ENCODE measurements at places on chromosomes 11 and 22.
A peak's percentile ranks its signal among the peaks of the same experiment; 100 is the strongest.

DNA sequence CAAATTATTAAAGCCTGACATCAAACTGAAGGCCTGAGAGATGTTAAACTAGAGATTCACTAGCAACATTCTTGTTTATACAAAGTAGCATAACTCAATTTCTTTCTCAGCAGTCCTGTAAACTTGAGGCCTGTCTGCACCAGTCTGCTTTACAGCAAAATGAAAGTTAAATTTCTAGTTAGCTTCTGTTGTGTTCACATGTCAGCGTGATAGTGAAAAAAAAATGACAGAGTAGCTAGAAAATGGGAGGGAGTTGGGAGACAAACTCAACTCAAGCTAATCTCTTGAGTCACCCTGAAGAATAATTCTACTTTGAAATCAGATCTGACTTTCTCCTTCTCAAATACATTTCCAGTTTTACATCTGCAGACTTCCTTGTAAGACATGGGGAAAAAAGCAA is 6.5 kb downstream of the RBFOX2 start:
- no peak for DNase-seq

DNA sequence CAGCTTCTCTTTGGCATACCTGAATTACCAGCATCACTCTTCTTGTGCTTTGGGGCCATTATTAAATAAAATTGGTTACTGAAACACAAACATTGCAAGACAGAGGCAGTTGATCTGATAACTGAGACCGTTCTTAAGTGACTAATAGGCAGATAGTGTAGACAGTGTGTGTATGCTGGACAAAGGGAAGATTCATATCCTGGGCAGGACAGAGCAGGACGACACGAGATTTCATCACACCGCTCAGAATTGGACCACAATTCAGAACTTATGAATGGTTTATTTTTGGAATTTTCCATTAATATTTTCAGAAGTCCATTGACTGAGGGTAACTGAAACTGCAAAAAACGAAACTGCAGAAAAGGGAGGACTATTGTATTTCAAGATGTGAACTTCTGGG is 68.6 kb downstream of the LDLRAD3 start:
- DNase-seq: no peak

DNA sequence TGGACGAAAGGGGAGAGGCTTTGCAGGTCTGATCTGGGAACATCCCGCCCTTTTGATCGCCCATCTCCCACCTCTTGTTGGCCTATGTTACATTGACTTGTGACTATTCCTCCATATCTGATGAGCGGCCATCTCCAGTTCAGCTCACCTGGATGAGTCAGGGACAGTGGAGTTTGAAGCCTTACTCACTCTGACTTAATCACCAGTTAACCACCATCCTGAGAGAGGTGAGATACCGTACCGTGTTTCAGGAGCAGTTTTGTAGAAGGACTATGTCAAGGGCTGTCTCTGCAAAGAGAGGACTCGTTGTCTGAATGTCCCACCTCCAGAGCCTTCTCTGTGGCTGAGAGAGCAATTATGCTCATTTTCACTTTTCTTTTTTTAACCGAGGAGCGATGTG is 771.7 kb downstream of the NTM start:
- no peak for DNase-seq

GRCh38 chr22:49825944-49826602 is 1.6 kb downstream of the BRD1 start:
- peak; percentile 66 for DNase-seq

- DNase-seq: no peak
Measured at GRCh38 chr11:2447253-2447950, 2.6 kb downstream of the KCNQ1 start.

DNA sequence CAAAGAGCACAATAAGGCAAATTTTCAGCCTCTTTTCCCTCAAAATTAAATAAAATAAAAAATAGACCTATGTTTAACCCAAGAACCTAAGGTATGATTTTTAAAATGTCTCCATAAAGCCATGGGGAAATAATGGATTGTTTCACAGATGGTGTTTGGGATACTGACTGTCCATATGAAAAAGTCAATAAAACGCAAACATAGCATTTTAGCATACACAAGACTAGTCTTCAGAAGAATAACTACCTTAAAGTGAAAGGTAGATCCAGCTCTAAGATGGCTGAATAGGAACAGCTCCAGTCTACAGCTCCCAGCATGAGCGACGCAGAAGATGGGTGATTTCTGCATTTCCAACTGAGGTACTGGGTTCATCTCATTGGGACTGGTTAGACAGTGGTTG is 16.1 kb downstream of the PTH start:
- no peak for DNase-seq

- DNase-seq: no peak
Measured at GRCh38 chr11:19344661-19345518, 104.1 kb upstream of the E2F8 start.

GRCh38 chr11:97685695-97686094 is 1295.9 kb downstream of the JRKL start:
- no peak for DNase-seq

GRCh38 chr11:10502065-10502680 is 38.8 kb downstream of the RNF141 start:
- no peak for DNase-seq

- DNase-seq: peak; percentile 7
Measured at GRCh38 chr11:102664001-102664752, 39.0 kb upstream of the MMP20 start.

GRCh38 chr11:115364896-115365295 is 139.3 kb downstream of the CADM1 start:
- no peak for DNase-seq

DNA sequence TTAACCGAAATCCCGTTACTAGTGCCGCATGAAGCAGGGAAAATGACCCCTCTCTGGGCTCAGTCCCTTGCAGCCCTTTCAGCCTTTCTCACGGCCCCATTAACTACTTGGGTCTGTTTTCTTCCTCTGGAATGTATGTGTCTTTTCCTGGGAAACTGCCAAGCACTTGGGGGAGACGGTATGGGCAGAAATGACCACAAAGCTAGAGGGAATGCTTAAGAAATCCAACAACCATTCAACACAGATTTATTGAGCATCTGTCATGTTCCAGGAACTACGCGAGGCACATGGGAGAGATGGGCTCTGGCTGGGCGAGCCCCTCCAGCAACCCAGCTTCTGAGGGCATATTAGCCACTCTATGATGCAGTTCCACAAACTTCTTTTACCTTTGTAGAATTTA is 462.6 kb downstream of the BUD13 start:
- DNase-seq: no peak

DNA sequence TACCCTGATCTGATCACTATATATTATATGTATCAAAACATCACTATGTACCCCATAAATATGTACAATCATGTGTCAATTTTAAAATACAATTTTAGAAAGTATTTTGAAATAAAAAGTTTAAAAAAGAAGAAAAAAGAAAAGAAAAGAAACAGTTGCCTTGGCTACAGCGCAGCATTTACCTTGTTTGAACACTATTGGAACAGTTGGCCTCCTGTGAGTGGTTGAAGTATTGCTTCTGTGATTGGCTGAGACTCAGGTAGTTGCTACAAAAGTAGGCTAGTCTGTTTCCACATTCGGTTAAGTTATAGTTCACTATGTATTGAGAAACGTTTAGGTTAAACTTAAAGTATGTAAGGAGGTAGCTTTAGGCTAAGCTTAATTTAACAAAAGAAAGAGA is 7.9 kb upstream of the DTX4 start:
- no peak for DNase-seq

DNA sequence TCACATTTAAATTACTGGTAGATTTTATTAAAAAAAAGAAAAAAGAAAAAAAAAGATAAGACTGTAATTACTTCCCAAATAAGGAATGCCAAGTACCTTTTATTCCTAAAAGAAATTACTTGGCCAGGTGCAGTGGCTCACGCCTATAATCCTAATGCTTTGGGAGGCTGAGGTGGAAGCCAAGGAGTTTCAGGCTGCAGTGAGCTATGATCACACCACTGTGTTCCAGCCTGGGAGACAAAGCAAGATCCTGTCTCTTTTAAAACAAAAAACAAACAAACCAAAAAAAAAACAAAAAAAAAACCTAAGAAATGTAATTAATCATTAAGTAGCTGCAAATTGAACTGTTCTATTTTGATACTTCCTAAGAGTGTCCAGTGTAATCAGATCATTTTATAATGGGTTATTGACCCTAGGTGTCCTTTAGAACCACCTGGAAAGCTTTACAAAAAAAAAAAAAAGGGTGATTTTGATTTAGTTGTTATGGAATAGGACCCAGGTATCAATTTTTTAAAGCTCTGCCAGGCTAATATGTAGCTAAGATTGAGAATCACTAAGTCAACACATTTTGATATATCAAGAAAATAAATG is 10.8 kb downstream of the LIN7C start:
- DNase-seq: no peak

DNA sequence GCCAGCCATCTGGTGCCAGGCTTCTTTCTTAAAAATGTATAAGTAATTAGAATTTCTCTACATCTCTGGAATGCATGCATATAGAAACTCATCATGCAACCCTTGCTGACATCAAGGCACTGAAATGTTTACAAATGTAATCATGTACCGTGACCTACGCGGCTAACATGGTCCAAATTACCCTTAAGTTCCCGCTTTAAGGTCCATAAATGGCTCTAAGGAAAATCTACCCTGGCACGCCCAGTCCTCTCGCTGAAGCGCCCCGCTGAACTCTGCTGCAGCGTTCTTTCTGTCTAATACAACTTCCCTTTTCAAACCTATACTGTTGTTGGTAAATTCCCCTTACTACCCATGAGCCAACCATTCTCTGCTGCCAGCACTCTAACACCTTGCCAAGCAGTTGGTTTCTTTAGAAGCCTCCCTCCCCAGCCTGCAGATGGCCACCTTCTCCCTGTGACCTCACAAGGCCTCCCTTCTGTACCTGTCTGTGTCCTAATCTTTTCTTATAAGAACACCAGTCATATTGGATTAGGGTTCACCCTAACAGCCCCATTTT is 13.5 kb upstream of the HMOX1 start:
- DNase-seq: peak; percentile 7

- no peak for DNase-seq
Measured at GRCh38 chr11:93936460-93936859, 84.7 kb upstream of the HEPHL1 start.

- no peak for DNase-seq
Measured at GRCh38 chr11:118282606-118283005, 18.5 kb upstream of the MPZL2 start.

DNA sequence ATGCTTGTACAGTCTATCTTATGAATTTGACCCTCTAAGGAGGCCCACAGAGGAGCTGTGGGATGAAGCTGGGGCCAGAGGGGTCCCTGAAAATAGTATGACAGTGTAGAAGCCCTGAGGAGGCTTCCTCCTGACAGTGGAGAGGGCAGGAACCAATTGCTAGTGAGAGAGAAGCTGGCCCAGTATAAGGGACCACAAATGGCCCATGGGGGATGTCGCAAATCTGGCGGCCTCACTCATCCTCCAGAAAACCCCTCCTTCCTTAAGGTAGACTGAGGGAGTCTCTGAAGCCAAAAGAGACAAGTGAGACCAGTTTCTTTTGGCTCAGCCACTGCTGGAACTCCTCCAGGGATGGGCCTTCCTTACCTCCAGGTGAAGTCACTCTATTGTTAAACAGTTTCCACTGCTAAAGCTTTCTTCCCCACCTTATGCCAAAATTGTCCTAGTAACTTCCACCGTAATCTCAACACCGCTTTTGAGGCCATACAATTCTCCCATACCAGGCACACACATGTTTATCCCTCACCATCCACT is 17.8 kb upstream of the CASTOR1 start:
- peak; percentile 43 for DNase-seq

DNA sequence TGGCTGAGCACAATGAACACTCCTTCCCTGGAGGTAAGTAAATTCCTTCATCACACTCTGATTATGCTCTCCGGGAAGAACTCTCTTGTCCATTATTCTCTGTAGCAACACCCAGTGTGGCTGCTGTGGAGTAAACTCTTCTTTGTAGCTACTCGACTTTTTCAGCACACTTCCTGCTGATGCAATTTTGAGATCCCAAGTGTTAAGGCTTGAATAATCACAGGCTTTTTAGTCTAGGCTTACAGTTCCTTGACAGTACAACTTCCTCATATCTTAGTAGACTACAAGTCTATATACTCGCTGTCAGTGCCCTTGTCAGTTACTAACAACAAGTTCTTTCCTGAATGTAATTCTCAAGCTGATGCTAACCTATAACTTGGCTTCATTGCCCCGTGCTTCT is 301.8 kb upstream of the API5 start:
- no peak for DNase-seq

- no peak for DNase-seq
Measured at GRCh38 chr11:132942611-132943356, 589.5 kb downstream of the OPCML start.

DNA sequence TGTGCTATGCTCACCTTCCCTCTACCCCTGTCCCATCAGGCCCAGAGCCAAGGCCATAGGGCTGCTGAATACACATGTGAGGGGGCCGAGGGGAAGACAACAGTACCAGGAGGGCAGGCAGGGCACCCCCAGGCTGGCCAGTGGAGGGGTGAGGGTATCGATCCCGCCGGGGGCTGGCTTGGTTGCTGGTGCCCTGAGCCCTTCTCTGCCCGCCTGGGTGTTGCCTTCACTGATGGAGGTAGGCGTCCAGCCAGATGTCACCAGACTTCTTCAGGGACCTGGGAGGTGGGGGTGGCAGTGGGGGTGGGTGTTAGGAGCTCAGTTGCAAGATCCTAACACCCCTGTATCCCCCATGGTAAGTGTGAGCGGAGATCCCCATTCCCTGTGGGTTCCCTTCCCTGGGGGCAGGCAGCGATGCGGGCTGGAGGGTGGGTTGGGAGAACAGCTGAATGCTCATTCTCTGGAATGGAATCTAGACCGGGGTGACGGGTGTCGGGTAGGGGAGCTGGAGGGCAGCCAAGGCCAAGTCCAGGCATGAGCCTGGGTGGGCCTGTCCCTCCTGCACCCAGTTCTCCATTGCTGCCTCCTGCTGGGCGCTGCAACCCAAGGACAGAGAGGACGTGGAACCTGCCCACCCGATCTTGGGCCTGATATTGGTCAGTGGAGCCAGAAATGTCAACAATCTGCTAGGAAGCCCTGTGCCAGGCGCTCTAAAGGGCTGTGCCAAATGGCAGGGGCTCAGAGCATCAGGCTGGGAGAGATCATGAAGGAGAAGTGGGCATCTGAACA is 17.6 kb downstream of the FADS3 start:
- DNase-seq: no peak

DNA sequence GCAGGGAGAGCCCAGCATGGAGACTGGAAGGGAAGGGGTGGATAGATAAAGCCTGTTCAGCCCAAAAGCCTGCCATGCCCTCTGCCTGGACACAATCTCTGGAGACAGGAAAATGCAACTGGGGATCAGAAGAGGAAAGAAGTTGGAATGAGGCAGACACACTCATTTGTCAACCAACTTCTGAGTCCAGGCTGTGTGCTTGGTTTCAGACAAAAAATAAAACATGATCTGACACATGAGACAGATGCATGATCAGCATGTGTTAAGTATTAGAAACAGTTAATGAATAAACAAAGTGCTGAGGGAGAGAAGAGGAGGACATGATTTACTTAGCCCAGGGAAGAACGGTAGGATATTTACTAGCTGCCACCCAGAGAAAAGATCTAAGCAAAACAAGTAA is 839 bp downstream of the LRRN4CL start:
- DNase-seq: no peak

GRCh38 chr11:70579316-70579955 is 181.1 kb downstream of the CTTN start:
- DNase-seq: no peak

GRCh38 chr11:8201644-8202365 is 33.0 kb upstream of the RIC3 start:
- no peak for DNase-seq
